Activated CD4-positive, alpha-beta T cell treated with anti-CD3 and anti-CD28 coated beads, Interleukin-2, amount 50 U/mL, for 24 hours (primary cell): ENCODE measurements at places on chromosomes 3 and 15.

- DNase-seq = no peak
Observed at GRCh38 chr3:42032693-42033349, 58.3 kb upstream of the TRAK1 start.

- no peak for DNase-seq
Observed at GRCh38 chr3:13162549-13163320, 89.5 kb upstream of the IQSEC1 start.

DNA sequence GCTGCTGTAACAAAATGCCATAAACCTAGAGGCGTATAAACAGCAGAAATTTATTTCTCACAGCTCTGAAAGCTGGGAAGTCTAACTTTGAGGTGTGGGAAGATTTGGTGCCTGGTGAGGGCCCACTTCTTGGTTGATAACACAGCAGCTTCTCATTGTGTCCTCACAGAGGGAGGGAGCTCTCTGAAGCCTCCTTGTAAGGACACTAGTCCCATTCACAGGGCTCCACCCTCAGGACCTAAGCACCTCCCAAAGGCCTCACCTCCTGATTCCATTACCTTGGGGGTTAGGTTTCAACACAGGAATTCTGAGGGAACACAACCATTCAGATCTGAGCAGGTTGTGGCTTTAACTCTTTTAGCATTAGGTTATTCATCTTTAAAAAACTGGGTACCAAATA lies 380.3 kb upstream of the ATP10A start:
- DNase-seq = no peak

GRCh38 chr15:75097939-75098338 lies 74.5 kb downstream of the PPCDC start:
- DNase-seq = no peak

GRCh38 chr15:67836477-67836876 lies 3.4 kb downstream of the RNU6-1 start:
- no peak for DNase-seq
